ENCODE measurements at places on chromosomes 6 and 20.

DNA sequence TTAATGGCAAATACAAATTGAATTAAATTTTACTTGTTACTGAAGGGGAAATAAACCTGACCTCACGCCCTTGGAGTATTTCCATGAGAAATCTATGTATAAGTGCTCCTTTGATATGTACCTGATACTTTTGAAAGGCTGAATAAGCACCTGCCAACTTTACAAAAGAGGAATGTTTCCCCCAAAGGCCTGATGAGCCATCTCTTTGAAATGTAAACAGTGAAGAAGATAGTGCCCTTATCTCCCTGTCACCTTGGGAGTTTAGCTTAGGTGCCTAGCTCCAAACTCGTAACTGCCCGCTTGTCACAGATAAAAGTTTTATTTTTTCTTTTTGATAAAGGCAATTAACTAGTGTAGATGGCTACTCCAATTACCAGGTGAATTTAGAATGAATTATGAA lies 1.1 kb upstream of the ZNF343 start:
- no peak for DNase-seq

GRCh38 chr20:37890643-37891042 lies 12.3 kb upstream of the VSTM2L start:
- DNase-seq, result no peak

GRCh38 chr20:21571841-21572690 lies 58.2 kb upstream of the NKX2-2 start:
- no peak for DNase-seq

DNA sequence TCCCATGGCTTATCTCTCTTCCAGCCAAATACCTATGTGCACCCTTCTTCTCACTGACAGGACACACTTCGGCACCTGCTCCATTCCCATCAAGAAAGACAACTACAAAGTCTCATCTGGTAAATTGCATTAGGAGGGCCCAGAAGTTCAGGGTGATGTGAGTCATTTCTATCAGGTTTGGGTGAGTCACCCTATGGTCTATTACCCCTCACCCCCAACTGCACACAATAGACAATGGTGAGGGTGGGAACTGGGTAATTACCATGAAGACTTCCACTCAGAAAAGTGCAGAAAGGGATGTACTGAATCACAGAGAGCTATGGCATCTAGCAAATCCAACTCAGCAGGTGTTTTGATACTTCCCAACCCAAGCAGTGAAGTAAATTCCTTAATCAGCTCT lies 54.8 kb downstream of the OPN5 start:
- peak; percentile 25 for DNase-seq

- DNase-seq, result no peak
Measured at GRCh38 chr6:23409531-23409930, 716.5 kb upstream of the NRSN1 start.

GRCh38 chr6:149440735-149441671 lies 40.9 kb downstream of the SUMO4 start:
- DNase-seq, result no peak

DNA sequence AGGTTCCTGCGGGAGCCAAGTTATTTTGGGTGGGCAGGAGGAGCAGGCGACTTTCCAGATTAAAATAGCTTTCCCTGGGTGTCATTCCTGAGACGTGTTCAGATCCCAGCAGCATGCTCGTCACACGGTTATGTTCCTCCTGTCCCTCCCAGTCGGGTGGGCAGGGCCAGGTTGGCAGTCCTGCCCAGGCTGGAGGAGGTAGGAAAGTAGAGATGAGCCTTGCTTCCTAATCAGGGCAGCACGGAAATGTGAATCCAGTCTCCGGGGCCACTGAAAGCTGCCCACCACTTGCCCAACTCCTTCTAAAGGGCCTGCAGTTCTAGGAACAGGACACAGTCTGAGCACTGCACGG lies 137.0 kb downstream of the MRPL14 start:
- no peak for DNase-seq

DNA sequence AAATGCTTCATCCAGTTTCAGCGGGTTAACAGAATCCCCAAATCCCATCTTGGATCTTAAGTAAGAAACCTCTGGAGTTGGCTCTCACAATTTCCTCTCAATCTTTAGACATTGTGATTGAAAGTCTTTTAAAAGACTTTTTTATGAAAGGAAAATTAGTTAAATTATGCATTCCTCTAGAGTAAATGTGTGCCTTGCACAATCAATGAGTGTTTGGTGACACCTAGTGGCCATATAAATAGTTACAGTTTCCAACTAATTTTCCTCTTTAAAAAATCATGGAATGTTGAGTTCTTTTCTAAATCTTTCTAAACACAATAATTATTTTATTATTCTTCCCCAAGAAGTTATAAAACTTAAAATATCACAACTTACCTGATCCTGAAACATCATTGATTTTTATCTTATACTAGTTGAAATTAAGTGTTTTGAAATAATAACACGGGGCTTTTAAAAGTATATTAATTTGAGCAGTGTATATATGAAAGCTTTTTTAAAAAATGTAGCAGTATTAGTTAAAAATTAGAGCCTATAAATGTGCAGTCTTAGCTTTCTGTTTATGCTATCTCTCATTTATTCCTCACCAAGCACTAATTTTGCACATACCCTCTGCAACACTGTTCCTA lies 66.4 kb downstream of the PKHD1 start:
- DNase-seq, result peak; percentile 21

DNA sequence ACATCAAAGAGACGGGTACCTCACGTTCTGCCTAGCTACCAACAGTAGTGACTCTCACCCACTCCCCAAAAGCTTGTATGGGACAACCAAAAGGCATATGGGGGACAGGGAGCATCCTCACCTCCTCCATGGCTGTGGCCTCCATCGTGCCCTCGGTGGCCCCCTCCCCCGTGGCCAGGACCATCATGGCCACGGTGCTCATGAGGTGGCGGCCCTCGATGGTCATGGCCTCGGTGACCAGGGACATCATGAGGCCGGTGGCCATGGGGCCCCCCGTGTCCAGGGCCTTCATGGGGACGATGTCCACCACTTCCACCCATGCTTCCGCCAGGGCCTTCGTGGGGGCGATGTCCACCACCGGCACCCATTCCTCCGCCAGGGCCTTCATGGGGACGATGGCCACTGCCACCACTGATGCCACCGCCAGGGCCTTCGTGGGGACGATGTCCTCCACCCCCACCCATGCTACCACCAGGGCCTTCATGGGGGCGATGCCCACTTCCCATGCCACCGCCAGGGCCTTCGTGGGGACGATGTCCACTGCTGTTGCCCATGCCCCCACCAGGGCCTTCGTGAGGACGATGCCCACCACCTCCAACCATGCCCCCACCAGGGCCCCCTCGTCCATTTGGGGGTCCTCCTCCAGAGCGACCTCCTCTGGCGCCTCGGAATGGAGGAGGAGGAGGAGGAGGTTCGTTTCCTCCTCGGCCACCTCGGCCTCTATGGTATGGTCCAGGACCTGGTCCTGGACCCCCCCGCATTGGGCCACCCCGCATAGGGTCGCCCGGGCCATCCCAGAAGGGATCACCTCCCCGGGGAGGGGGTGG lies 15.0 kb downstream of the PPP1R10 start:
- no peak for DNase-seq

- no peak for DNase-seq
Measured at GRCh38 chr6:141764388-141764787, 368.3 kb upstream of the GJE1 start.

DNA sequence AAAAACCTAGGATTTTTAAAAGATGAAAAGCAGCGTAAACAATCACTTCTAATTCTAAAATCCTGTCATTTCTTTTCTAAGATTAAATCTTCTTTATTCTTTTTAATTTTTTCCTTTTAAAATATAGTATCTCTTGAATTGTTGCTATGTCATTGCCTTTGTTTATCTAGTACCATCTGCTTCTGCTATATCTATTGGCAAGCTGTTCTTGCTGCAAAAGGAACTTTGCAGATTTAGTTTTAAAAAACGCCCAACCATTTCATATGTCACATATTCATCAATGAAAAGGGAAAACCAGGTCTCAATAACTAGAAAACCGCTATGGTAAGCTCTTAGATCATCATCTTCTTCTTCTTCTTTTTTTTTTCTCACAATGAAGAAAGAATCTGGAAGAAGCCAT lies 11.5 kb upstream of the EEF1A1 start:
- DNase-seq, result no peak

DNA sequence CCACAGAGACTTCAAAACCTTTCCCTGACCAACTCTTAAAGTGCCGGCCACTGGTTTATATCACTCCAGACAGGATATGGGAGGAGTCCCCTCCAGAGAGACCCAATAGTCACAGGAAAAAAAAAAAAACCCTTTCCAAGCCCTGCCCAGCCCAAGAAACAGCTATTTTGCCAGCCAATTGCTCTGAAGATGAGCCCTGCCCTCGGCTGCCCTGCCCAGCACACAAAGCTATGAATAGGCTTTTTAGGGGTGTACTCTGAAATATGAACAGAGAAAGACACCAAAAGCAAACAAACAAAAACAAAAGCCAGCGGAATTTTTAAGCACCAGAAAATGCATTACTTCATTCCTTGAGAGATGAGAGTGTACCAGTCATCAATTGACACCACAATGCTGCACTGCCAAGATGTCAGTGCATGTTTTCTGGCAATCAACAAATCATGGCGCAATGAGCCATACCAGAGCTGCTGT lies 275.1 kb downstream of the C6orf118 start:
- no peak for DNase-seq

DNA sequence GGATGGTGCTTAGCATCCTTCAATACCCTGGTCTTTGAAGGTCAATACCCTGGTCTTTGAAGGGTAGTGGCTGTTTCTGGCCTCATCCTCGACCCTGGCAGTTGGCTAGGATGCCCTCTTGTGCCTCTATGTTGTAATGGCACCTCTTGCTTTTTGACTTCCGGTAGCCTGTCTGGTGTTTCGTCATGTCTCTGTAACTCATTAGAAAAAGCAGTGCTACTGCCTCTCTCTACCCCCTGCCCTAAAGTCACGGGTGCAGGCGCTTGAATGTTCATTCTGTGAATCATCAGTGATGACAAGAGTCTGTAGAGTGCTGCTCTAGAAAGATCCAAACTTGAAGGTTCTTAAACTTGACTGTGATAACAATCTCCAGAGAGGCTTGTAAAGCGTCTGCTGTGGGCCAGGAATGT lies 28.3 kb downstream of the RSPO4 start:
- peak; percentile 73 for DNase-seq

GRCh38 chr6:42979523-42980177 lies 669 bp upstream of the PEX6 start:
- peak; percentile 56 for DNase-seq

DNA sequence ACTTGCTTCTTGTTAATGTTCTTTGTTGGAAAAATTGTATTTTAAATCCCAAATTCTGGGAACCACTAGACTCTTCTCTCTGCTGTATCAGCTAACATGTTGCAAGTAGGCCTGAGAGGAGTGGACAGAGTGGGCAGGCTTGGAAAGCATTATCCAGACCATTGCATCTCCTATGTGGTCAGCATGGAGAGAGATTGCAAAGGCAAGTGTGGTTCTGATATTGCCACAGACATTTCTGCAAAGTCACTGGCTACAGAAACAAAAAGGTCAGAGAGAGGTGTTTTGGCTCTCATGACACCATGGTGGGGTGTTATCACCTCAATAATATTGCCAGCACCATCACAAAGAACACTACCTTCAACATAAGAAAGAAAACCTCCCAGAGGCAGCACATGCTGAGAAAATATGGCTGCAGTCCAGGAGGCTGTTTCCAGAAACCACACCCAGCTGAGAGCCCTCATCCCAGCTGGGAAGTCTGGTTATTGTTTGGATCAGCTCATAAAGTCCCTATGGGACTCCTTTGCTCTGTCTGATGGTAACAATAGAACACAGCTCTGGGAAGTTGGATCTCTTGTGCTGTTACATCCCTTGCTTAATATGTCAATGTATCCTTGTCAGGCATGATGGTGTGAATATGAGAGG lies 78.2 kb upstream of the TBX18 start:
- no peak for DNase-seq

- no peak for DNase-seq
Measured at GRCh38 chr6:41466437-41466990, 79.7 kb upstream of the FOXP4 start.

GRCh38 chr20:58075586-58076345 lies 152.7 kb downstream of the ANKRD60 start:
- no peak for DNase-seq

GRCh38 chr20:20266552-20266951 lies 101.4 kb upstream of the INSM1 start:
- no peak for DNase-seq

GRCh38 chr20:1818895-1819294 lies 76.3 kb upstream of the SIRPA start:
- no peak for DNase-seq

DNA sequence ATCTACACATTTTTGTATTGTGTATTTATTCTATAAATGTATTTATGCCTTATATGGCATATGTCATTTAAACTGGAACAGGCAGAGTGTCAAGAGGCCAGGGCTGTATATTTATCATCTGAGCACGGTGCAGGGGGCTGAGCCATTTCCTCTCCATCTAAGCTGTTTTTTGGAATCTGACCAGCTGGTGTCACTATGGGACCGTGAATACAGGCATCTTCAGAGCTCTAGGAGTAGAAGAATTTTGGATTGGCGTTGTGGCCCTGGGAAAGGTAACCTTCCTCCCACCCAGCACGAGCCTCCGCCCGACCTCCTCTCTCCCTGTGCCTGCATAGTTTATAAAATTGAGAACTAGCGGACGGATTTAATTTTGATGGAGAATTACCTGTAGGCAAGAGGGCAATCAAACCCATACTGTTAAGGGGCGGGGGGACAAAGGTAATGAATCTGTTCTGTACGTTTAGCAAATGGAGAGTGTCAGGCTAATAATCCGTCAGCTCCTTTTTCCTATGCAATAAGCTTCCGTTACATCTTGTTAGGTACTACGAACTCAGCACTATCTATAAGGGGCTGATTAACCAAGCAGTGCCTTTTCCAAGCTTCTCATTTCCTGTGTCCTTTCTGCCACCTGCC lies 29.0 kb upstream of the EEF1E1 start:
- DNase-seq, result peak; percentile 77

DNA sequence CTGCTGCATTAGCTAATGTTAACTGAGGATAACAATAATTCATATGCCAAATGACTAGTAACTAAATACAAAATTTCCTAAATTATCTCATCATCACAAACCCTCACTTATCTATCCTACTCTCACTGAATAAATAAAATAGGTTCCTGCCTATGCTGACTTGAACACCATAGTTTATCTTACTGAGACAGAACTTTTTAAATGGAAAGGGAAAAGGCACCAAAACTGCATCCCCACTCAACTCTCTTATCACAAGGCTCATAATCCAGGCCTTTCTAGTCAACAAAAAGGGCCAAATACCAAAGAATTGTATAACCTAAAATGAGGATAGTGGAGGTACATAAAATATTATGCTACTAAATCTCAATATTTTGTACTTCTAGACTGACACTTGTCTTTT lies 23.1 kb downstream of the OSTM1 start:
- DNase-seq, result no peak

DNA sequence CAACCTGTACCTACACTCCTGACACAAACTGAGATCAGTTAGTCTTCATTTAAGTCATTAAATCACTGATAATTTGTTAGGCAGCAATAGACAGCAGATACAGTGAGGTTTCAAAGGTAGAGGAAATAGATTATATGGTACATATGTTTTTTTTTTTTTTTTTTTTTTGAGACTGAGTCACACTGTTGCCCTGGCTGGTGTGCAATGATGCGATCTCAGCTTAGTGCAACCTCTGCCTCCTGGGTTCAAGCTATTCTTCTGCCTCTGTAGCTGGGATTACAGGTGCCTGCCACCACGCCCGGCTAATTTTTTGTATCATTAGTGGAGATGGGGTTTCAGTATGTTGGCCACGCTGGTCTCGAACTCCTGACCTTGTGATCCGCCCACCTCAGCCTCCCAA lies 38.2 kb upstream of the KIF13A start:
- DNase-seq, result no peak

- no peak for DNase-seq
Measured at GRCh38 chr20:52405417-52405816, 213.8 kb upstream of the ZFP64 start.

All from COLO829 (cell line).